ENCODE measurements at places on chromosomes 4 and X.

- DNase-seq = no peak
Measured at GRCh38 chr4:147840838-147841738, 109.2 kb downstream of the ARHGAP10 start.

- DNase-seq = no peak
Measured at GRCh38 chr4:7793186-7793585, 146.5 kb downstream of the AFAP1 start.

DNA sequence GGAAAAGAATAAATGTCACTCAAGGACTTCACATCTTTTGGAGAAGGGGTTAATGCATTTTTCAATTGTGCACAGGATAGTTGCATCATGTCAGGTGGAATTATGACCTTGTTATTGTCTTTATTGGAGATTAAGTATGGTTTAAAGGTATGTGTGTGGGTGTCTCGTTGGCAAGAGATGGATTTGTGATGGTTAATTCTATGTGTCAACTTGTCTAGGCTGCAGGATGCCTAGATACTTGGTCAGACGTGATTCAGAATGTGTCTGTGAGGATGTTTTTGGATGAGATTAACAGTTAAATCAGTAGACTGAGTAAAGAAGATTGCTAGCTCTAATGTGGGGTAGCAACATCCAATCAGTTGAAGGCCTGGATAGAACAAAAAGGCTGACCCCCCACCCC, 42.2 kb upstream of the HSD17B10 start:
- no peak for DNase-seq

DNA sequence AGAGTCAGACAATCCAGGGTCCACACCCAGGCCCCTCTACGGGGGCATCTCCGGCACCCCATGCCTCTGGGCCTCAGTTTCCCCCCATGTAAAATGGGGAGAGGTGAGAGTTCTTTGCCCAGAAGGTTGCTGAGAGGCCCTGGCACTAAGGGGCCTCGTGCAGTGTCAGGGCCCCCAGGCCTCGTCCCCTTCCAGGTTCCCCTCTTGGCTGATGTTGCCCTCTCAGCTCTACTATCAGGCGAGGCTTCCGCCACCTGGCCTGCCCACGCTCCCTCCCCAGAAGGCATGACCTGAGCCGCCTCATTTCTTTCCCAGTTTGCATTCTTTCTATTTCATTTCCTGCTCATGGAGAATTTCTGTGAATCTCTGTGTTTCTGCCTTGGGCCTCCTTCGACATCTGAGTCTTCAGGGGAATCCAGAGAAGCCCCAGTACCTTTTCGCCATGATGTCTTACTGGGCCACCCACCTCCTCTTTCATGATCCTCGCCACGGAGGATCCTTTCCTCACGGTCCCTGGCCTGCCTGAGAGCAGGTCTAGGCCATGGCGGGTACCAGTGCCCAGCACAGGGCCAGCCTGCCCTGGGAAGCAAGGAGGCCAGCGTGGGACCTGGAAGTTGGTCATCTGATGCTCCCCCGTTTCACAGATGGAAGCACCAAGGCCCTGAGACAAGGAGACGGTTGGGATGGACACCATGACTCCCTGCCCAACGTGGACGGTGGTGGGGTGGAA, 21.9 kb upstream of the MRFAP1 start:
- DNase-seq = no peak

DNA sequence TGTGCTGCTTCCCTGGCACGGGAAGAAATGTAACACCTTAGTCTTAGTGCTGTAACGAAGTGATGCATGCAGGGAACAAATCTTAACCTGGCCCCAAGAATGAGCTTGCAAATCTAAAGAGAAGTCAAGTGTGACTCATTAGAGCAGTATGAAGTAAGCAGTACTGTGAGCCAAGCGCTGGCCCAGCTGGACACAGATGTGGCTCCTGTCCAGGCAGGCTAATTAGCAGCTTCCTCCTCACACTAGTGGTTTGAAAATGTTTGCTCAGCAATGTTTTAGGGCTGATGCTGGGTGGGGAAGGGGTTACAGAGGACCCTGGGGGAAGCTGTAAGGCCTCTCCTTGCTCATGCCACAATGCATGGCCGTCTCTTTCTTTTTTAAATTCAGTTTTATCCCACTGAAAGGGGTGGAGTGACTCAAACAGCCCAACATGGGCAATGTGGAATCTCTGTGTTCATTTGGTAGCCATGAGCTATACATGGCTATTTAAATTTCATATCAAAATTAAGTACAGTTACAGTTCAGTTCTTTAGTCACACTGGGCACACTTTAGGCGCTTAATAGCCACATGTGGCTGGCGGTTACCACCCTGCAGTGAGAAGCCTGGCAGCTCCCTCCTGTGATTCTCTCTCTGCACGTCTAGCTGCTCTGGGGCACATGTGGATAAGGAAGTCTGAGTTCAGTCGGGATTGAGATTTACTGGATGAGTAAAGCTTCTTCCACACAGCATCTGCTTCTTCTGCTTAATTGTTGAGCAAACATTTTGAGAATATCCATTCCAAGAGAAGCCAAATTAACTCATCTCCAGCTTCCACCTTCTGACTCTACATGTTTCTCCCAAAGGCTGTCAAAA, 48.8 kb downstream of the MAP7D2 start:
- DNase-seq = no peak

DNA sequence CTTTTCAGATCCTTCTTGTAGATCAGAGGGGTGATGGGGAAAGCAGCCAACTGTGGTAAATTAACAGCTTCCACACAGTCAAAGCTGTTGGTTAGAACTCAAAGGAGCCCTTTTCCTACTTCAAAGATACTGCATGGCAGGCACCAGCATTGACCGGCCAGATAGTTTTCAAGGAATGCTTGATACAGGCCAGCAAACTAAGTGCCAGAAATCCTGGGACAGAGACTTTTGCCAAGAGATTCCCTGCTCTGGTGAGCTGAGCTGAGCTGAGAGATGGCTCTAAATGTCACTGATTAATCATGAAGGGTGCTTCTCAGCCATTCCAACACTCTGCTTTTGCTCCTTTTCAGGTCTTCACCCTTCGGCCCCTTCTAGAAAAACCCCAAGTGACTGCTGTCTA, 131.6 kb upstream of the MED14 start:
- DNase-seq = no peak

DNA sequence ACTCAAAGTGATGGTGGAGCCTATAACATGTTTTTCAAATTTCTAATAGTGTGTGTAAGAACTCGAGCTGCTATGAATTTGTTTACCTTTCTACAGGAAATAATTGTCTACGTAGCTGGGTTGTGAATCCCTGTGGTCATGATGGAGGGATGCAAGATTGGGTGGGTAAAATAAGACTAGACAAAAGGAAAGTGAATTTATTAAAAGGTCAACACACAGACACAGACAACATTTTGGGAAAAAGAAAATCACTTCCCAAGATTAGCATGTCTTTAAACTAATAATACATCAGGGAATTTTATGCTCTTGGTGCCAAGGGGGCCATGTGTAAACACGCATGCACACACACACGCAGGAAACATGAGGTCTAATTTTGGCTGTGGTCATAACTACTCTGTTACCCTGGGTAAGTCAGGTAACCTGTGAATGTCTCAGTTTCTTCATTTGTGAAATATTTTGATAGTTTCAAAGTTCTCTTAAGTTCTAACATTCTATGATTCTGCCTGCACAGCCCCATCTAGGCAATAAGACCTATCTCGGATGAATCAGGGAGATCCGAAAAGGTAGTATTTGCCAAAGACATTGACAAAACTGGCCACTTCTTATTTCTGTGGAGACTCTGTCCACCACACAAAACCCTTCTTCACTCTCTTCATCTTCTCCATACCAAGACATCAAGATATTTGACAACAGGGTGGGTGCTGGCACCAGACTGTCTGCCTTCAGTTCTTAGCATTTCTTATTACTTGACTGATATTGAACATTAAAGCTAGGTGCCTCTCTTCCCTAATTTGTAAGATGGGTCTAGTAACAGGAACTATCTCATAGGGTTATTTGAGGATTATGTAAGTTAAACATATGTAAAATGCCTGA, 1.6 kb upstream of the UNC5C start:
- no peak for DNase-seq

DNA sequence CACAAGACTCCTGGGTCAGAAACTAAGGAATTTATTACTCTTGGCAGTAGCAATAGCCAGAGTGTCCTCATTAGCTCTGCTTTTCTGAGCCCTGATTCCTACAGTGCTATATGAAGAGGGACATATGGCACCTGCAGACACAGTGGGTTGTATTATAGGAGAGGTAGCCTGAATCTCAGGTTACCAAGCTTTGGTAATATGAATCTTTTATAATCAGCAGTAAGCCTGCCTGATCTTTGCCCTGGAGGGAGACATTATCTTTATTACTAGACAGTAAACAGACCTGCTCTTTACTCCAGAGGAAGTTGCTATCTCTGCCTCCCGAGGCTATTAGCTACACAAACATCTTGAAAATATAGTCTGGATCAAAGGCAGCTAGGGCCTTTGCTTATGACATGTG, 62.5 kb upstream of the HOPX start:
- no peak for DNase-seq

GRCh38 chr4:146389561-146389960, 132.2 kb downstream of the SLC10A7 start:
- DNase-seq = no peak

DNA sequence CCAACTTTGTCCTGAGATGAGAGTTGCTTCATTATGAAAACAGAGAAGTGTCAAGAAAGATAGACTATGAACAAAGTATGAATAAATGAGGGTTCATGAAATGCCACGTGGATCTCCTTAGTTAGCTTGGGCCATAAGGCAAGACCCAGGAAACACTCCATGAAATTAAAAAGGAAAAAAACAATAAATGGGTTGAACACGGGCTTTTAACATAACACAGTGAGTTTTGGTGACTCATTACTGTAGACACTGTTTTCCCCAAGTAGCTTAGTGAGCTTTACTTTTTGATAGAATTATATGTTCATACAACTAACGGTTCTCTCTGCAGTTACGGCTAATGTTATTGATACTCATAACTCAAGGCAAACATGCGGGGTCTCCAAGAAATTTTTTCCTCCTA, 265.0 kb downstream of the DHX15 start:
- no peak for DNase-seq

GRCh38 chr4:83417566-83417965, 38.1 kb downstream of the HELQ start:
- no peak for DNase-seq

DNA sequence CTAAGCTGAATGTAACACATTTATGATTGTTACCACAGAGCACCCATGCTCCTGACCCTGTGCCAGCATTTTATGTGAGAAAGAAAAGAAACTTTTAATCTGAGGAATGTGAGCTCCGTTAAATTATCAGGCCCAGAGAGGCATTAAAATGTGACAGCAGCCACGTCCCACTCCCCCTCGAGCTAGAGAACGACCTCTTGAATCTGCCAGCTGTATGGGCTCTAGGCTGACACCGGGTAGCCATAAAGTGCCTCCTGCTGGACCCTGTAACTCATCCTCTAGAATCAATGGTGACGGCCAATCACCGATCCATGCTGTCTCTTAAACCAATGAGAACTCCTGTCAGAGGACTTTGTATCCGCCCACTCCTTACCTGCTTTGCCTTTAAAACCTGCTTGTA, 110.2 kb upstream of the ADRA2C start:
- DNase-seq = no peak

GRCh38 chr4:122412547-122412946, 33.7 kb downstream of the ADAD1 start:
- no peak for DNase-seq

- DNase-seq = no peak
Measured at GRCh38 chr4:185278716-185279115, 69.3 kb downstream of the SNX25 start.

GRCh38 chrX:110437686-110438085, 79.0 kb downstream of the RTL9 start:
- DNase-seq = no peak

DNA sequence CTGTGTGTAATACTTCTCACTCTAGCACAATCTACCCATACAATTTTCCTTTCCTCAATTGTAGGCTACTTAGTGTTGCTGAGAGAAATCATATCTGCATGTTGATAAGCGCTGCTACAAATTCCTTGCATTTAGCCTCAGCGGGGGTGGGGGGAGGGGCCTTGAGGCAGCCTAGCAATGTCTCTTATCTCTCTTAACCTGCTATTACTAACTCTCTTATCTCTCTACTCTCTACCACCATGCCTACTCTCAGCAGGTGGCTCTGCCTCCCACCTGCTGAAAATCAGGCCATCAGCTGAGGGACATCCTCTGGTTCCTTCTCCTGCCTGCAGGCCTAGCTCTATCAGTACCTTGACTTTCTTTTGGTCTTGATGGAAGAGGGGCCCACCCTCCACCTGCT, 98.9 kb downstream of the GPR82 start:
- DNase-seq = no peak

GRCh38 chr4:183321079-183321478, 1.0 kb upstream of the CLDN22 start:
- DNase-seq = no peak

DNA sequence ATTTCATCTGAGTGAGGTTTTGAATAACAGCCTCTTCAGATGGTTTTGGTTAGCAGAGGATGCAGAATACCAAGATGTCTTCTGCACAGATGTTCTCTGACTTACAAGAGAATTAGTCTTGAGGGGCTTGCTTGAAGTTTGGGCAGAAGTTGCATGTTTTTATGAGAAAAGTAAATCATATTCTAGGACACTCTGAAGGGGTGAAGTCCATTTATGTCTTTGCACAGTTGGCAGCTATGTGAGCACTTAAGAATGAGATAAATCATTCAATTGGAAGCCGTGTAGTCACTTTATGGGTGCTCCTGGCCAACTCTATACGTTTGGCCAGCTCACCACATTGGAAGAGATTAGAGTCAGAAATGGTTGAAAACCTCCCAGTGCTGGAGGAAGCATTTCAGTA, 252.7 kb upstream of the KCNIP4 start:
- no peak for DNase-seq

DNA sequence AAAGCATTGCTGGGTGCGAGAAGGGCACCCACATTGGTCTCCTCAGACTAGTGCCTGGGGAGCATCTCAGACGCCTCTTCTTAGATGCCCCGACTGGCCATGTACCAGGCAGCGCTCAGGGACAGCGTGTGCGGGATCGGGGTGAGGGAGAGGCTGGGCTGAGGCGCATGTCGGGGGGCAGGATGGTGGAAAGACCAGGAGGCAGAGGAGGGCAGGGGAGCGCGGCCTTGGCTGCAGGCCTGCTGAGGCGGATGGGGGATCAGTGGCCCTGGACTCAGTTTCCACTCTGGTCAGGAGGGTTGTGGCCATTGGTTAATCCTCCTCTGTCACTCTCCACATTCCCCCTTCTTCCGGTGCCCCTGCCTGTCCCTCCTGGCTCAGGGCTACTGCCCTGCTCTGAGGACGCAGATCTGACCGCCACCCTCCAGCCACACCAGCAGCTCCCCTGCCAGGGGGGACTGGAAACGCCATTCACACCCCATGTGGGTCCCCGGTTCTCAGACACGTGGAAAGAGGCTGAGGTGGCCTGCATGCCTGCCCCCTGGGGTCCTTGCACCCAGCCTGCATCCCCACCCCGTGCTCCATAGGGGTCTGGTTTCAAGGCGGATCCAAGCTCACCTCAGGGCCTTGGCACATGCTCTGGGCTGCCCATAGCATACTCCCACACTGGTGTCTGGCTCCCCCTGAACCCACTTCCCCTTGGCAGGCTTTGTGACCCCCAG, 105.9 kb downstream of the CPZ start:
- DNase-seq = no peak
